ENCODE measurements at places on chromosomes 1 and 21.

GRCh38 chr1:234617986-234618736 is 8.2 kb upstream of the IRF2BP2 start:
- no peak for DNase-seq

DNA sequence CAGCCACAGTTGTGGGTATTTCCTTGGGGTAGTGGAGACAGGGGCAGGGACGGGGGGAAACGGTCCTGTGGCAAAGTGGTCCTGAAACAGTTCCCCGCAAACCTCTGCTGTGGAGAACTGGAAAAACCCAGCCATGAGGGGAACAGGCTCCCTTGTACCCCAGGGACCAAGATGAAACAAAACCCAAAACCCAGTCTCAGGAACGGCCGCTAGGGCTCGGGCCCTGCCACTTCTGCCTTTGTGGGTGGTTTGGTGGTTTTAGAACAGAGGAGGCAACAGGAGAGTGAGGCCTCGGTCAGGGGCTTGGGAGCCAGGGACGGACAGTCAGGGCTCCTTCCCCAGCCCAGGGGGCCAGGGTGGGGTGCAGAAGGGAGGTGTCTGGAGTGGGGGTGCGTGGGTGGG is 24.8 kb upstream of the EDN2 start:
- DNase-seq, result no peak

- peak; percentile 53 for DNase-seq
Measured at GRCh38 chr1:39183503-39184353, 20.8 kb upstream of the MACF1 start.

GRCh38 chr1:12513181-12513580 is 104.8 kb downstream of the DHRS3 start:
- no peak for DNase-seq

DNA sequence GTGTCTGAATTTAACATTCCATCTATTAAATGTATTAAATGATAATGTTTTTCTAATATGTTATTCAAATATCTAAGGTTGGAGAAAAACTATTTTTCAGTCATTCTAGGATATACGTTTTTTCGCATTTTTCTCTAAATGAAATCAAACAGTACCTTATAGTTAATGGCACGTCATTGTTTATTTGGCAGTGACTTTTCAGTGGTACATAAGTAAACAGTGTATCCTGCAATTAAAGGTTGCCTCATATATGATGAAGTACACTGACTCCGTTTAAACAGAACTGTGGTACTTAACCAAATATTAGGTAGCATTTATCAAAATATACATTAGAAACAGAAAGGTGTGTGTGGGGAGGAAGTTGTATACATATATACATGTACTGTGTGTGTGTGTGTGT is 79.2 kb downstream of the EPS15 start:
- DNase-seq, result no peak

DNA sequence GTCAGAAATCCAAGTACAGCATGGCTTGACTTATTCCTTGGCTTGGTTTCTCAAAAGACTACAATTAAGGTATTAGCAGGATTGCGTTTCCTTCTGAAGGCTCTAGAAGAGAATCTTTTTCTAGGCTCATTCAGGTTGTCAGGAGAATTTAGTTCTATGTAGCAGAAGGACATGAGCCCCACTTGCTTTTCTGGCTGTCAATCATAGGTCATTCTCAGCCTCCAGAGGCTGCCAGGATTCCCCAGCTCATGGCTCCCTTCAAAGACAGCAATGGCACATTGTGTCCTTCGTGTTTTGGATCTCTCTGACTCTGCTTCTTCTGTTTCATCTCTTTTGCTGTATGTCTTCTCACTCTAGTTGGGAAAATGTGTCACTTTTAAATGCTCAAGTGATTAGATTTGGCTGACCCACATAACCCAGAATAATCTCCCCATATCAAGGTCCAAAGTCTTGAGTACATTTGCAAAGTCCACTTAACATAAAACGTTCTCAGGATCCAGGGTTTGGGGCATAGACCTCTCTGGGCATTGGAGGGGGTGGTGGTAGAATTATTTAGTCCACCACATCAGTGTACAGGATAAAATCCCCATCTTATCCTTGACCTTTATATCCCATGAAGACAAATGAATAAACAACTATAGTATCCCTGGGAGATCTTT is 126.7 kb upstream of the BCL9 start:
- no peak for DNase-seq

GRCh38 chr1:222301652-222302051 is 246.3 kb downstream of the HHIPL2 start:
- no peak for DNase-seq

- no peak for DNase-seq
Measured at GRCh38 chr1:75345538-75346292, 211.5 kb downstream of the LHX8 start.

DNA sequence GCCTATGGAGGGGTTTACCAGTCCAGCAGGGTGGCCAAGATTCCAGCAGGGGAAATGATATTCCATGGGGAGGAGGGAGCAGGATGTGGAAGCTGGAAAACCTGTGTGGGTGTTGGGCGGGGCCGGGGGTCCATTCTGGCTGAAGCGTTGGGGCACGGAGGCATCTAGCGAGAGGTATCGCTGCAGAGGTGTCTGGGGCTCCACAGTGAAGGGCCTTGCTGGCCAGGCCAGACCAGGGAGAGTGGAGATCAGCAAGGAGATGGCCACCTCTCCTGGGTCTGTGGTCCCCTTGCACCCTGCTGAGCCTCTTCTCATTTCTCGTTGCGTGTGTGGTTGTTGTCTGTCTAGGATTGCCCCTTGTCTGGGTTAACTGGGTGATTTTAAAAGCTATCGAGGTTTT is 6.2 kb downstream of the COQ8A start:
- DNase-seq, result no peak

All from D341Med (cell line).